Motor neuron (in vitro differentiated cells): ENCODE measurements at places on chromosomes 12 and 14.
A peak's percentile ranks its signal among the peaks of the same experiment; 100 is the strongest.

DNA sequence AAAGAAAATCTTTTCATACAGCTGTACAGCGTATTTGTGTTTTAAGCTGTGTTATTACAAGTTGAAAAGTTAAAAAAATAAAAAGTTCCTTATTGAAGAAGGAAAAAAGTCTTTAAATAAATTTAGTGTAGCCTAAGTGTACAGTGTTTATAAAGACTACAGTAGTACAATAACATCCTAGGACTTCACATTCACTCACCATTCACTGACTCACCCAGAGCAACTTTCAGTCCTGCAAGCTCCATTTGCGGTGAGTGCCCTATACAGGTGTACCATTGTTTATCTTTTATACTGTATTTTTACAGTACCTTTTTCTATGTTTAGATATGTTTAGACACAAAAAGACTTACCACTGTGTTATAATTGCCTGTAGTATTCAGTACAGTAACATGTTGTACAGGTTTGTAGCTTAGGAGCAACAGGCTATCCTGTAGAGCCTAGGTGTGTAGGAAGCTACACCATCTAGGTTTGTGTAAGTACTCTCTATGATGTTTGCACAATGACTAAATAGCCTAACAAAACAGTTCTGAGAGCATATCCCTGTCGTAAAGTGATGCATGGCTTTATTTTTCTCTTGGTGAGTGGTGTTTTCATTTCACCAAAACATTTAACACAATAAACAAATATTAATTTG lies 275.2 kb downstream of the DACT1 start:
- no peak for ATAC-seq

DNA sequence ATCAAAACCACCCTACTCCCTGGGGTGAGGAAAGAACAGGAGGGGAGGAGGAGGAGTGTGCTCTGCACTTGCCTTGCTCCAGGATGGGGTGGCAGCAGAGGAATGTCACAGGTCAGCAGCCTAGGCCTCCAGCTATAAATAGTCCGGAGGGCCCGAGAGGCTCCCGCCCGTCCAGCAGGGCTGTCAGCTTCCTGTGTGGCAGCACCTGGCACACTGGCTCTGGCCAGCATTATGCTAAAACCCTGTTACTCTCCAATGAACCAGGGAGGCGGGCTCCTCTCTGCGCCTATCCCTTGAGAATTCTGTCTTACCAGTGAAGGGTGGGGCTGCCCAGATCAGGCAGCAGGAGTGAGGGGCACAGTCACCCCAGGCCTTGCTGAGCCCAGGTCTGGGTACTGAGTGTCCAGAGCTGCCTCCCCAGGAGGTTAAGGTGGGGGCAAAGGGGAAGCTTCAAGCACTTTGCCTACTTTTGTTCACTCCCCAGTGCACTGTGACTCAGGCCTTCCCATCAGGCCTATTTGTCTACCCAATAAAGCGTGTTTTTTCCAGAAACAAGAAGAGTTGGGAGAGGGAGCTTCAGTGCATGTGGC lies 1.2 kb upstream of the COX14 start:
- ATAC-seq, result no peak

- ATAC-seq, result no peak
These were observed 60.1 kb downstream of the SUSD6 start for GRCh38 chr14:69671365-69672030.

- ATAC-seq, result no peak
These were observed 77.9 kb downstream of the SPATA7 start for GRCh38 chr14:88463318-88463717.

DNA sequence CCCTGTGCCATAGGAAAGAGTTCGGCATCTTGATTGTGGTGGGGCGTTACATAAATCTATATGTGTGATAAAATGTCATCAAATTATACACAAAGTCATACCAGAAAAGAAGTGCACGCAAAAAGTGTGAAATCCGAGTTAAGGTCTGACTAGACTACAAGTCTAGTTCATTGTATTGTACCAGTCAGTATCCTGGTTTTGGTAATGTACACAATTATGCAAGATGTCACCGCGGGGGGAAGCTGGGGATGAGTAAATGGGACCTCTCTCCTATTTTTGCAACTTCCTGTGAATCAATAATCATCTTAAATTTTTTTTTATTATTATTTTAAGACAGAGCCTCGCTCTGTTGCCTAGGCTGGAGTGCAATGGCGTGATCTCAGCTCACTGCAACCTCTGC lies 43.2 kb upstream of the BCL11B start:
- ATAC-seq, result no peak

DNA sequence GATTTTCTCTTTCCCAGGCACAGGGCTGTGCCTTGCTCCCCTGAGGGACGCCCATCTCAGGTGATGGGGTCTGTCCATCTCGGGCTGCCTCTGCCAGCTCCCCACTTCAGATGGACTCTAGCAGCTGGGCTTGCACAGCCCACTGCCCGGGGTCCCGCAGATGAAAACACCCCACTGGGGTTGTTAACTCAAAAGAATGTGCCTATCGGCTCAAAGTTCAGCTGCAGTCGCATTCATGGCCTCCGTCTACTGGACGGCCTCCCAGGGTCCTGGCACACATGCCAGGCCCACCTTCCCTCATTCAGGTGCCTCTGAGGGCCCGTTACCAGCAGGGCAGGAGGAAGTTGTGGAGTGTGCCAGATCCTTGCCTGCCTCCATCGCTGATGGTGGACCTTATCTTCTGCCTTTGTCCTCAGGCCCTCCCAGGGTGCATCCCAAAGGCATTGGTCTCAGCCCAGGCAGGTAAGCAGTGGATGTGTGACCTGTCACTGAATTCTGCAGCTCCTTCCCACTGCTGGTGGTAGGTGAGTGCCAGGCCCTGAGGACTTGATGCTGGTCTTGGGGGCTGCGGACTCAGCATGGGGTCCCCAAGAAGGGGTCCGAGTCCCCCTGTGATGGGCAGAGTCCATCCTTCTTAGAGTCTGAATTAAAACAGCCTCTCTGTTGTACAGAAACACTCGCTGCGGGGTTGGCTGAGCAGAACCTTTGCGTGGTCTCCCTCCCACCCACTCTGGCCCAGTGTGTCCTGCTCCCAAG lies 324.6 kb upstream of the DIO3 start:
- ATAC-seq, result no peak

DNA sequence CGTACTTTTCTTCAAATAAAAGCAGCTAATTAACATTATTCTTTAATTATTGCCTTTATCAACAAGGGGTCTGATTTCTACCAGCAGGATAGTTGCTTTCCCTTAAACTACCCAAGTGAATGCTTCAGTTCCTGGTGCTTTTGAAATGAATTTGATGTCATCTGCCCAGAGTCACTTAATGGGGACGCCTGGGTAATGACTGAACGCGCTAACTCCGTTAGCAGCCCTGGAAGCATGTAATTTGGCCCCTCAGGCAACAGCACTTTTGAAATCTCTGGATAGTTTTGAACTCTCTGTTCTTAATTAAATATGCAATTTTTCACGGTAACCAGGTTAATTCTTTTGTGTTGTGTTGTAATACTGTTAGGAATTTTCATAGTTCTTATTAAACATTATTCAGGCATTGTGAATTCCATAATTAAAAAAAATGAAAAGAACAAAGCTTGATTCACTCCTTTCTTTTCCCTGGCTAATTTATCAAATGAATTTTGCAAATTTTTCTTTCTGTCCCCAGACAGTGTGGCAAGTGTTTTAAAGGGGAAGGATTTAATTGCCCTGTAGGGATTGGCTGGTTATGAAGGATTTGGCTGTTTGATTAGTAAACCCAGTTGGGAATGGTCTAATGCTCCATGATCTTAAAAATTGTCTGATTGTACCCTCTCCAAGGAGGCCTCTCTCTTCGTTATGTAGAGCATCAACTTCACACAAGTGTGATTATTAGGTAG lies 137.5 kb upstream of the MYL2 start:
- ATAC-seq, result peak; percentile 61

DNA sequence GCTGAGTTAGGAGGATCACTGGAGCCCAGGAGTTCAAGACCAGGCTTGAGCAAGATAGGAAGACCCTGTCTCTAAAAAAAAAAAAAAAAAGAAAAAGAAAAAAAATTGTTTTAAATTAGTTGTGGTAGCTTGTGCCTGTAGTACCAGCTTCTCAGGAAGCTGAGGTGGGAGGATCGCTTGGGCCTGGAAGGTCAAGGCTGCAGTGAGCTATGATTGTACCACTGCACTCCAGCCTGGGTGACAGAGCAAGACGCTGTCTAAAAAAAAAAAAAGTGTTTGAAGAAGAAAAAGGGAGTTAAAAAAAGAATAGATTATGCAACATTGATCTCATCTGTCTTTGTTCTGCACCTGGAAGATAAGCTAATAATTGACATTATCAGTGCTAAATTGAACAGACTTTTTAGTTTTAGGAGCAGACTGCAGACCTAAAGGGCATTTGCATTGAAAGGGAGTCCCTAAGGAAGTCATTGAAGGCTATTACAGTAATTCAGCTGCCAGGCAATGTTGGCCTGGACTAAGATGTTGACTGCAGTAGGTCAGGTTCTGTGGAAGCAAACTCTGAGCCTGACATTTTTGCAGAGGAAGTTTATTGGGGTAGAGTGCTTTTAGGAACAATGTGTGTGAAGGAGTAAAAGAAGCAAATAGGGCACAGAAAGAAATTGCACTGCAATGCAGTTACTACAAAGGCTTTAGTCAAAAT lies 215.8 kb downstream of the PCNX1 start:
- ATAC-seq, result no peak

DNA sequence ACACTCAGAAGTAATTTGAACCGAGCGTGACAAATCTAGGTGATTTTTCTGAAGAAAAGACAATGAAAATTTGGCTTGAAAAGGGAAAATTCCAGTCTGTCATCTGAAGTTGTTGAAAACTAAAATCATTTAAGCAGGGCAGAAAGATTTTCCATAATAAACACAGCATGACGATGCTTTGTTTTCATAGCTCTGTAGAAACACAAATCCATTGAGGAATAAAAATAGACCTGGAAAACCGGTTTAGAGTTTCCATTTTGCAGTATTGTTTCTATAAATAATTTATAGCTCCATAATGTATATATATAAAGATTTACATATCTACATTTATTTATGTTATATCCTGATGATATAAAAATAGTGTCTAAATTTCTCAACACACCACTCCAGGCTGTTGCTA lies 1918.5 kb upstream of the FLRT2 start:
- ATAC-seq, result no peak

GRCh38 chr14:61934385-61934784 lies 172.2 kb downstream of the SNAPC1 start:
- ATAC-seq, result no peak

- ATAC-seq, result no peak
These were observed 202.2 kb downstream of the EXOC5 start for GRCh38 chr14:57066463-57066862.
